ENCODE measurements at places on chromosomes 6 and 20. TPM values are rescaled to one million over a fixed set of nuclear protein-coding genes. Genes with fewer than 3 reads are reported as not detected.

TMEM244 gene
- total RNA-seq, result not detected

ZMYND8 gene
- 45.3 TPM for total RNA-seq

GRCh38 chr6:127566651-127567050, 10.3 kb upstream of the C6orf58 start:
- DNase-seq, result no peak
- no peak overlapping the region for H3K4me3 ChIP-seq
- H3K36me3 ChIP-seq, result no peaks in the 10 kb centered on the region
- H3K4me1 ChIP-seq, result no peaks in the 10 kb centered on the region
- H3K27me3 ChIP-seq, result no peaks in the 10 kb centered on the region

YTHDF1 gene
- 20.7 TPM for total RNA-seq

GRCh38 chr6:137241481-137242038, 22.4 kb upstream of the IFNGR1 start:
- H3K27me3 ChIP-seq, result no peaks in the 10 kb centered on the region
- H3K4me1 ChIP-seq, result peaks cover 31% of the 10 kb centered on the region
- DNase-seq, result no peak
- no peaks in the 10 kb centered on the region for H3K36me3 ChIP-seq

GRCh38 chr6:160477901-160478300, 129.7 kb downstream of the SLC22A3 start:
- H3K27ac ChIP-seq, result no peak overlapping the region
- no peak for DNase-seq
- H3K4me1 ChIP-seq, result no peaks in the 10 kb centered on the region
- H3K4me3 ChIP-seq, result no peak overlapping the region
- no peaks in the 10 kb centered on the region for H3K27me3 ChIP-seq

RSPO4 gene
- 0.30 TPM for total RNA-seq

HLA-DPA1 gene
- total RNA-seq, result 39.8 TPM

- H3K36me3 ChIP-seq, result no peaks in the 10 kb centered on the region
- no peak for DNase-seq
- H3K27me3 ChIP-seq, result no peaks in the 10 kb centered on the region
- no peak overlapping the region for H3K4me3 ChIP-seq
Measured at GRCh38 chr20:63252284-63252711, 2.0 kb downstream of the NKAIN4 start.

GRCh38 chr6:32327103-32327502, 44.6 kb downstream of the TSBP1 start:
- no peaks in the 10 kb centered on the region for H3K36me3 ChIP-seq
- H3K27me3 ChIP-seq, result no peaks in the 10 kb centered on the region
- no peaks in the 10 kb centered on the region for H3K4me1 ChIP-seq
- no peak for DNase-seq
- no peak overlapping the region for H3K4me3 ChIP-seq

C6orf141 gene
- total RNA-seq, result 0.90 TPM

IL17A gene
- not detected for total RNA-seq

ROMO1 gene
- total RNA-seq, result 447 TPM

- H3K27me3 ChIP-seq, result no peaks in the 10 kb centered on the region
- H3K4me3 ChIP-seq, result no peak overlapping the region
- no peak for DNase-seq
- H3K4me1 ChIP-seq, result no peaks in the 10 kb centered on the region
Measured at GRCh38 chr6:157045831-157046454, 268.8 kb downstream of the ARID1B start.

GRCh38 chr6:145964948-145965366, 799 bp upstream of the SHPRH start:
- DNase-seq, result no peak
- H3K27me3 ChIP-seq, result no peaks in the 10 kb centered on the region
- H3K27ac ChIP-seq, result peak overlapping the region; percentile 89
- H3K4me1 ChIP-seq, result peaks cover 11% of the 10 kb centered on the region
- H3K36me3 ChIP-seq, result no peaks in the 10 kb centered on the region

NOTCH4 gene
- 50.2 TPM for total RNA-seq

GRCh38 chr6:100948381-100949133, 67.4 kb upstream of the ASCC3 start:
- no peak for DNase-seq
- H3K4me1 ChIP-seq, result no peaks in the 10 kb centered on the region
- no peak overlapping the region for H3K4me3 ChIP-seq
- H3K27me3 ChIP-seq, result no peaks in the 10 kb centered on the region

DNA sequence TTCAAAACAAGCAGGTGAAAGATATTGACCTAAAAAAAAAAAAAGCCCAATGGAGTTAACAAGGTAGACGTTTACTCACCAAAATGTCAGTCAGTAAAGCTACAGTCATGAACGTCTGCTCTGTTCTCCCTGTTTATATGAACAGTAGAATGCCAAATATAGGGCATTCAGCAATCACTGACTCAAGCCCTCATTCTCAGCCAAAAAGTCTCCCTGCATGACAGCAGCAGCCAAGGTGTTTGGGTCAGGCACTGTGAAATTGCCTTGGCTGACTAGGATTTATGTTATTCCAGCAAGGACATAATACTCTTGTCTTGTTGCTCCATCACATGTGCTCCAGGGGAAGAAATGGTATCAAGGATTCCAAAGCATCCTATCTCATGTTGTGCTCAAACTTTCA, 194.7 kb upstream of the RSPO3 start:
- H3K36me3 ChIP-seq, result no peaks in the 10 kb centered on the region
- no peaks in the 10 kb centered on the region for H3K27me3 ChIP-seq
- H3K4me3 ChIP-seq, result no peak overlapping the region
- peaks cover 10% of the 10 kb centered on the region for H3K4me1 ChIP-seq

DNA sequence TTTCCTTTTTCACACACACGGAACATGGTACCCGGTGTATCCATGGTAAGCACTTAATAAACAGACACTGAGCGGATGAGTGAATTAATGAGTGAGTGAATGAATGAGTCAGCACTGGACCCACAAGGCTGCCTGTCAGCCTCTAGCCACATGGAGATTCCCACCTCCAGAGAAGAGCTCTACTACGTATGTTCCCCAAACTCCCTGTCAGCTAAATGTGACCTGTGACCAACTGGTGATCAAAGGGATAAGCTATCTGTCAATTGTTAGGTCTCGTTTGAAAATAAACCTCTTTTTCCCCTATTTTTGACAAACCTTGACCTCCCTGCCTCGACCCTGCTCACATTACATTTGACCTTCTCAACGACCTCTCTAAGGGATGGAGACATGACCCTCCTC, 24.5 kb upstream of the TAF8 start:
- no peaks in the 10 kb centered on the region for H3K4me1 ChIP-seq
- no peak overlapping the region for H3K4me3 ChIP-seq
- H3K36me3 ChIP-seq, result no peaks in the 10 kb centered on the region
- DNase-seq, result no peak
- no peaks in the 10 kb centered on the region for H3K27me3 ChIP-seq
- H3K27ac ChIP-seq, result no peak overlapping the region

DNA sequence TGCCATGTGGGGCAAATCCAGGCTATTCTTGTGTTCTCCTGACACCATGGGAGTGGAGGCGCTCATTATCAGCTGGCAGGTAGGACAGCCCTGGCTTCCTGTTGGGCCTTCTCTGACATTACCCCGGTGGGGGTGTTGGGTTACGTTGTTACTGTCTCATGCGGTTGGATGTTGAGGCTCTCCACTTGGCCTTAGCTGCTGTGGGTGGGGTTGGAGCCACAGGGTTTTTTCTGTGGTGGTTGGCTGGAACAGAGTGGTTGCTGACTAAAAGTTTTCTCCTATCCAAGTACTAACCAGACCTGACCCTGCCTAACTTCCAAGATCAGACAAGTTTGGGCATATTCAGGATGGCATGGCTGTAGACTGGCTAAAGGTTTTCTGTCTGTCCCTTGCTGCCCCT, 20.2 kb downstream of the RIPK1 start:
- peak overlapping the region; percentile 74 for H3K27ac ChIP-seq
- peaks cover 11% of the 10 kb centered on the region for H3K36me3 ChIP-seq
- DNase-seq, result no peak
- peaks cover 14% of the 10 kb centered on the region for H3K4me1 ChIP-seq
- no peaks in the 10 kb centered on the region for H3K27me3 ChIP-seq

DNA sequence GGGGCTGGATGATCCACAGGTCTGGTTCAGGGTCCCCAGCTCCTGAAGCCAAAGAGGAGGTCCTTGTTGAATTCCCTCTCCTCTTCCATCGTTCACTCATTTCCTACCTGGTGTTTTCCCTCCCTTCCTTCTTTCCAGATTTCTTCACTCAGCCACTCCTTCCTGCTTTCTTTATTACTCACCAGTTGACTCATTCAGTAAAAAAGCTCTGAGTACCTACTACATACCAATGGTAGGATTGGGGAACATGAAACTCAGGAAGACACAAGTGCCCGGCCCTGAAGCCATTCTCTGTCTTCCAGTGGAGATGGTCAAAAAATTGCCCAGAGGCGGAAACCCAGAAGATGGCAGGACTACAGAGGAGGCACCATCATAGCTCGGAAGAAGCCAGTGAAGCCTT, 11.9 kb upstream of the NSFL1C start:
- no peaks in the 10 kb centered on the region for H3K27me3 ChIP-seq
- H3K4me1 ChIP-seq, result no peaks in the 10 kb centered on the region
- H3K4me3 ChIP-seq, result no peak overlapping the region
- no peak overlapping the region for H3K27ac ChIP-seq
- no peaks in the 10 kb centered on the region for H3K36me3 ChIP-seq

ESF1 gene
- 28.0 TPM for total RNA-seq

SSTR4 gene
- total RNA-seq, result not detected

- H3K36me3 ChIP-seq, result no peaks in the 10 kb centered on the region
- DNase-seq, result no peak
- no peaks in the 10 kb centered on the region for H3K27me3 ChIP-seq
- H3K4me3 ChIP-seq, result no peak overlapping the region
- no peaks in the 10 kb centered on the region for H3K4me1 ChIP-seq
Measured at GRCh38 chr6:33994472-33995308, 151.2 kb downstream of the GRM4 start.

GRCh38 chr6:41636833-41637193, 1.5 kb upstream of the MDFI start:
- DNase-seq, result no peak
- H3K36me3 ChIP-seq, result no peaks in the 10 kb centered on the region
- no peaks in the 10 kb centered on the region for H3K27me3 ChIP-seq
- no peak overlapping the region for H3K27ac ChIP-seq
- no peaks in the 10 kb centered on the region for H3K4me1 ChIP-seq

DNA sequence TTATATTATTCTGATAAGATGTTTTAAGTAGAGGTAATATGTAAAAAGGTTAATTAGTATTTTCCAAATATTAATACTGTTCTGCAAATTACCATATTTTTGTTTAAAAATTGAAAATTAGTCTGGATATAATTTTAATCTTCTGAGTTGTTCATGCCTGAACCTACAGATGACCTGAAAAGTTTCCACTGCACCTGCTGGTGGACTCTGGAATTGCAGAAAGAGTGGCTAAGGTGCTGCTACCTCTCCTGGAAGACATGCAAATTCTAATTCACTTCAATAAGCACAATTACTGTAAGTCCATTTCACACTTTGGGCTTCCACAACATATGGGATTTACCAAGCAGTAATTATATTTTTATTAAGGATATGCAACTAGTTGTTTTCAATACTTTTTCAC, 77.7 kb upstream of the OLIG3 start:
- H3K4me3 ChIP-seq, result no peak overlapping the region
- peaks cover 3% of the 10 kb centered on the region for H3K27me3 ChIP-seq
- no peaks in the 10 kb centered on the region for H3K36me3 ChIP-seq
- H3K4me1 ChIP-seq, result no peaks in the 10 kb centered on the region

GRCh38 chr6:16273256-16273655, 34.9 kb downstream of the GMPR start:
- peaks cover 1% of the 10 kb centered on the region for H3K36me3 ChIP-seq
- H3K27me3 ChIP-seq, result no peaks in the 10 kb centered on the region
- H3K27ac ChIP-seq, result no peak overlapping the region
- peaks cover 5% of the 10 kb centered on the region for H3K4me1 ChIP-seq

DNA sequence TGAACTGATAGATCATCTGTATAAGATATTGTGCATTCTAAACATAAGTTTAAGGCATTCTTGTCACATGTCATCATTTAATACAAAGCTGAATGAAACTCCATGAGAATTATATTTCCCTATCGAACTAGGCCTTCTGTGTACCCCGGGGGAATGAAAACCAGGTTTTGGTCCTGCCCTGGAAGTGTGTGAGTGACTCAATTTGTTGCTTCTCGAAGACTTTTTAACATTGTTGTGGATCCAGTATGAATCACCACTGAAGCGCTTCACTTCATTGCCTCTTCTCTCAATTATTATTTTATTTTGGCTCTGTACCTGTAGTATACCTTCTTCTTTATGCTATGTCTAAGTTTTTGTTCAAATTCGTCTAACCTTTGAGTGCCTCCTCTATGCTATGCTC, 150.8 kb downstream of the GRIK2 start:
- no peak for DNase-seq
- no peak overlapping the region for H3K27ac ChIP-seq
- no peaks in the 10 kb centered on the region for H3K27me3 ChIP-seq
- H3K4me3 ChIP-seq, result no peak overlapping the region
- H3K4me1 ChIP-seq, result no peaks in the 10 kb centered on the region

- H3K27ac ChIP-seq, result no peak overlapping the region
- no peaks in the 10 kb centered on the region for H3K27me3 ChIP-seq
- H3K36me3 ChIP-seq, result peaks cover 6% of the 10 kb centered on the region
- H3K4me1 ChIP-seq, result no peaks in the 10 kb centered on the region
- no peak for DNase-seq
Measured at GRCh38 chr20:32364554-32365208, 6.5 kb downstream of the ASXL1 start.

ADGRF4 gene
- not detected for total RNA-seq

DNA sequence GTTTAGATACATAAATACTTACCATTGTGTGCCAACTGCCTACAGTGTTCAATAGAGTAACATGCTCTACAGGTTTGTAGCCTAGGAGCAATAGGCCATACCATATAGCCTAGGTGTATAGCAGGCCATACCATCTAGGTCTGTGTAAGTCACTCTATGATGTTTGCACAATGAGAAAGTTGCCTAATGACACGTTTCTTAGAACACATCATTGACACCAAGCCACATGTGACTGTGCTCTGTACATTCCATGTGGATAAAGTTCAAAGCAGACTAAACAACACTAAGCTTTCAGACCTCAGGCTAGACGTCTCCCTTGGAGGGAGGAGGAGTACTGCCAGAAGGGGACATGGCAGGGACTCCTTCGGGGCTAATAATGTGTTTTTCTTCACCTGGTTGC, 93.6 kb downstream of the KIF16B start:
- no peak for DNase-seq
- H3K4me1 ChIP-seq, result no peaks in the 10 kb centered on the region
- no peaks in the 10 kb centered on the region for H3K27me3 ChIP-seq
- no peak overlapping the region for H3K4me3 ChIP-seq
- H3K36me3 ChIP-seq, result peaks cover 22% of the 10 kb centered on the region

DNA sequence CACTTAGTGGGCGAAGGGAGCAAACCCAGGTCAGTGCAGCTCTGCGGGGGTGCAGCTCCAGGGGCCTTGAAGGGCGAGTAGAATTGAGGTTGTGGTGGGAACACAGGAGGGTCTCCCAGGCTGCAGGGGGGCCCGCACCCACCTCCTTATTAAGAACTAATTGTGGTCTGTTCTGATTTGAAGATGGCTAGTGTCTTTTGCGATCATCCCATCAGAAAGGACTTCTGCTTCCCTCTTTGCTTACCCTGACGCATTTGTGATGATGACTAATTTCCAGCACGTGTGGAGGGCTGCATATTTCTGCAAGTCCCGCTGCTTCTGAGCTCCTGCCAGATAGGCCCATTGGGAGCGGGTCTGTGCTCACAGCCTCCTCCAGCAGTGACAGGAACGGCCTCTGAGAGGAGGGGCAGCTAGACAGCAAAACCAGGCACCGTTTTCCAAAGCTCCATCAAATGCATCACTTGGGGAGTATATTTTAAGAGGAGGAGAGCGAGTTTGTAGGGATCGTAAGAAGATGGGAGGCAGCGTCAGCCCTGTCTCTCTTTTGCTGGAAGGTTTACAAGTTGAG, 268.9 kb downstream of the CDH4 start:
- H3K36me3 ChIP-seq, result no peaks in the 10 kb centered on the region
- H3K27me3 ChIP-seq, result no peaks in the 10 kb centered on the region
- peaks cover 9% of the 10 kb centered on the region for H3K4me1 ChIP-seq
- H3K4me3 ChIP-seq, result no peak overlapping the region
- no peak for DNase-seq

Measured in tibial nerve (tissue), 4 donors.